GM23338 (cell line): ENCODE measurements at places on chromosomes 5 and 9.
A peak's percentile ranks its signal among the peaks of the same experiment; 100 is the strongest.

DNA sequence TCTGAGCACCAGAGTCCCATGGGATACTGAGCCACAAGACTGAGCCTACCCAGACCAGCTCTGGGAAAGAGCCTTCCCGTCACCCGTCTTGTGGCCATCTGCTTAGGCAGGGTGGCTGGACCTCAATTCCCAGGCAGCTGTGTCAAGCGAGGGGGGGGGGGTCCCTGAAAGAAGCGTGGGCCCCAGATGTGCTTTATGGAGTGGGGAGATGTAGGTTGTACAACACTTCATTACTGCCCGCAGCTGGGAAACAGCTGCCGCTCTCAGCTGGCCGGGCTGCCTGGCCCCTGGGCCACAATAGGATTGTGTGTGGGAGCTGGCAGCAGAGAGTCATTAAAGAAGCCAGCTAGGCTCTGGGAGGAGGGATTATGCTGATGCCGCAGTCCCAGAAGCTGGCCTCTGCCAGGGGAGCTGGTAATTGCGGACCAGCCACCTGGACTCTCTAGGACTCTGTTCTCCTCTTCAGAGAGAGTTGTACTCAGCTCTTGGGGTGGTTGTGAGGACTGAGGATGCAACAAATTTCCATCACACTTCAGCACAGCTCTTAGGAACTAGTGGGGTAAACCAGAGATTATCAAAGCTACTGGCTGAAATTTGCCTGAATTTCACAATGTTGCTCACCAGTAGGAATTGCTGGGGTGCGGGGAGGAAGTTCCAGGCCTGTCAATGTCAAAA is 145.4 kb downstream of the GADD45G start:
- DNase-seq, result peak; percentile 7

DNA sequence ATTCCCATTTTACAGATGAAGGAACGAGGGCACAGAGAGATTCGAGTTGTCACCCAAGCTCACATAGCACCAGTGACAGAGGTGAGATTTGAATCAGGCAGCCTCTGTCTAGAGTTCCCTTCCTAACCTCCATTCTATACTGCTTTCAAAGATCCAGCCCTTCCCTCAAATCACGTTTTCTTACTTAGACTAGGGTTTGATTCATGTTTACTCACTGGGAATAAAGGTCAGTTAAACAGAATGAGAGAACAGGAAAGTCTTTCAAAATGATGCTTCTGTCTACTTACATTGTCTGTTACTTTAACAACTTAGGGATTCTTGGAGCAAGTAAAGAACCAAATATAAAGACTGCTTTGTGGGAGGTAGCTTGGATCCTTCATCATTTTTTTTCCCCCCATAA is 40.0 kb downstream of the ZFAND5 start:
- no peak for DNase-seq

GRCh38 chr9:108269371-108269770 is 586.4 kb downstream of the ACTL7B start:
- no peak for DNase-seq

DNA sequence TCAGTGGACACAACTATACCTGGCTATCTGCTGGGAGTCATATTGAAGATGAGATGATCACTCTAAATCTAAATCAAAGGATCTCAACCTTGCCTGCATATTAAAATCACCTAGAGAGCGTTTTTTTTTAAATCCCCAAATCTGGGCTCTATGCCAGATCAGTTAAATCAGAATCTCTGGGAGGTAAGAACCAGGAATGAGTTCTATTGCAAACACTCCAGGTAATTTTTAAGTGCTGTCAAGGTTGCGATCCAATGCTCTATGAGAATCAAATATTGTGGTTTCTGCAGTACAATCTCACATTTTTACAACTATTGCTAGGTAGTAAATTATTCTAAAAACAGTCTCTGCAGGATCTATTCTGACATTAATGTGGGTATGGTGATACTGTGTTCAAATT is 202.3 kb upstream of the OR13F1 start:
- DNase-seq, result no peak

DNA sequence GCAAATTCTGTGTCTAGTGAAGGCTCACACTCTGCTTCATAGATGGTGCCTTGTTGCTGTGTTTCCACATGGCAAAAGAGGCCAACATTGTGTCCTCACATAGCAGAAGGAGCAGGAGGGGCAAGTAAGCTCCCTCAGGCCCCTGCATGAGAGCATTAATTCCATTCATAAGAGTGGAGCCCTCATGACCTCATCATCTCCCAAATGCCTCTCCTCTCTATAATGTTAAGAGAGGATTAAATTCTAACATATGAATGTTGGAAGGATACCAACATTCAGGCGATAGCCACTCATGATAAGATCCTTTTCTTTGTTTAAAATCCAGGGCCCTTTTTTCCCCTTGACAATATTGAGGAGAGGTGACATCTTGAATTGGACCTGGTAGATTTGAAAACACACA is 35.2 kb upstream of the PAM start:
- no peak for DNase-seq

DNA sequence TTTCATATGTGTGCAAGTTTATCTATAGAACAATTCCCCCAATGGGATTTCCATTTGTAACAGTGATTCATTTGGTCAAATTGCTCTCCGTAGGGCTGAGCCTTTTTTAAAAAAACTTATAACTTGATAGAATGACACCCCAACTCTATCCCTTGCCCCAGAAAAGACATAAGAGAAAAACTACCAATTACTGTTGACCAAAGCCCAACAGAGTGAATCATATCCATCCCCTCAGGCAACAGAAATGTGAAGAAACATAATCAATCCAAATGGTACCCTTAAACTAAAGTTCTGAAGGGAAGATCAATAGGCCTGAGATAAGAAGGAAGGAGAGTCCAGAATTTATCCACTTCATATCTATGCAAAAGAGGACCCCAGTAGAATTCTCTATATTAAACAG is 17.8 kb downstream of the TICAM2 start:
- no peak for DNase-seq

DNA sequence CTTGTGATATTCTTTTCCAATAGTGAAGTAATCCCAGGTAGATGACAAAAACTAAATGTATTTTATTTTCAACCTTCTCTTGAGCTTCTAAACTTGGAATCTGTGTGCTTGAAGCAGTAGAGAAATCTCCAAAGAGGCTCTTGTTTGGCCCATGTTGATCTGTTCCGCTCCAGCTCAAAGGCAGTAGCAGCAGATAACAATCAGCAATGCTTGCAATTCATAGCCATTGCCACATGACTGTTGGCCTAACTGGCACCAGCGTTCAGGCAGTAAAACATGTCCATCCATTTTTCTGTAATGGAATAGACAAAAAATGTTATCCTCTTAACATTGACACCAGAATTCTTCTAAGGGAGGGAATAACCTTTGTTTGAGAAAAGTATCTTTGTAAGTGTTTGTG is 270.7 kb upstream of the MSX2 start:
- no peak for DNase-seq

- no peak for DNase-seq
Measured at GRCh38 chr5:151110992-151111391, 30.2 kb upstream of the TNIP1 start.

DNA sequence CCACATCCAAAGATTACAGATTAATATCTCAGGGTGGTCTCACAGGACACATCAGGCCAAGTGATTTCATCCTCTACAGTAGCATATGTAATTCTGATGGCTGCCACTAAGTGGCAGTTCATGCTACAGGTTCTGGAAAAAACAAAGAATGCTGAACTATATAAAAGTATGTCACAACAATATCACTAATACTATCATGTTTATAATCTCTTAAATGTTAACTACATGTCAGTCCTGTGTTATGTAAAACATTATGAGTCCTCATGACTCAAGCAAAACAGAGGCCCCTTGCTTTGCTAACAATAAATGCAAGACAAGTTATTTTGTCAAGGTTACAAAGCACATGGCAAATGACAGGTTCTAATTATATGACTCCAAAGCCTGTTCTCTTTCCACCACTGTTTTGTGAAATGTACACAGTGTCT is 233.2 kb downstream of the FBXL17 start:
- DNase-seq, result peak; percentile 55

- DNase-seq, result no peak
Measured at GRCh38 chr5:18457255-18457654, 823.0 kb downstream of the TAF11L14 start.

- peak; percentile 31 for DNase-seq
Measured at GRCh38 chr9:87290241-87291052, 207.2 kb upstream of the DAPK1 start.

DNA sequence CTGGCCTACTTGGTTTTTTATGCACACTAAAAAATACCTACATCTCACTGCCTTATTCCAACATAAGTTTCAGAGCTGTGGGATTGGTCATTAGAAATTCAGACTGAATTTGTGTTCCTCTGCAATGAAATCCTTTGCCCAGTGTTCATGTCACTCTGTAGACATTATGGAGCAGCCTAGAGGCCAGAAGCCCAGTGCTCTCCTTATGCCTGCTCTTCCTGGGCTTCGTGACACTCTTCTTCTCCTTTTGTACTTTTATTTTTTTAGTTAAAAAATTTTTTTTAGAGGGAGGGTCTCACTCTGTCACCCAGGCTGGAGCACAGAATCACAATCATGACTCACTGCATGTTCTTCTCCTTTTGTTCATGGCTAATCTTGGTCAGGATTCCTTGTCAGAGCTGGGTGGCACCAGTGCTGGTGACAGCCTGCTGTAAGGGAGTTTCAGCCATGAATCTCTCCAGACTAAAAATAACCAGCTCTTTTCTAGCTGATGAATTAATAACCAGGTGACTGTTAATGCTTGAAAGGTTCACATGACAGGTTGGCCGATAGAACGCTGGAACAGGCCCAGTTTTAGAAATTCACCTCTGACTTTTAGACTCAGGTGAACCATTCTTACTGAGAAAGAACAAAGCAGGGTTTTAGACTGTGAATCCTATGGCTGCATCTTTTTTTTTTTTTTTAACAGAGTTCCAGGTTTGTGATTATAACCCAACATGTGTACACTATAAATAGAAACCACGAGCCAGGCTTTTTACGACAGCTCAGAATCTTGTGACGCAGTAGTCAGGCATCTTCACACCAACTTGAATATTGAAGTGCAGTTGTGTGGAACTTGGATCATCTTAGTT is 34.1 kb upstream of the C5orf47 start:
- DNase-seq, result no peak

DNA sequence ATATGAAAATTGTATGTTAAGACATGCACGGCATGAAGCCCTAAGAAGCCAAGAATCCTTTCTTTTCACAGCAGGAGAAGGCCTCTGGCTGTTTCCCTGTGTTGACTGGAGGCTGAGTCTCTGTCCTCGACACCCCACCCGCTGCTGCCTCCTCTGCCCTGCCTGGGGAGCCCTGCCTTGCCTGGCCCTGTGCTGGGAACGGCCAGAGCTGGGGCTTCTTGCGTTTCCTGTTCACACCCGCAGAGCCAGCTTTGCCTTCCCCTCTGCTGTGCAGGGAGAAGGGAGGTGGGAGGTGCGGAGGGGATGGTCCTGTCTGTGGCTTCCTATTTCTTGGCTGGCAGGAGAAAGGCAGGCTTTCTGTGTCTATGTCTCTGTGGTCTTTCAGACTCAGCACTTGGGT is 6.9 kb upstream of the GMCL2 start:
- DNase-seq, result no peak

DNA sequence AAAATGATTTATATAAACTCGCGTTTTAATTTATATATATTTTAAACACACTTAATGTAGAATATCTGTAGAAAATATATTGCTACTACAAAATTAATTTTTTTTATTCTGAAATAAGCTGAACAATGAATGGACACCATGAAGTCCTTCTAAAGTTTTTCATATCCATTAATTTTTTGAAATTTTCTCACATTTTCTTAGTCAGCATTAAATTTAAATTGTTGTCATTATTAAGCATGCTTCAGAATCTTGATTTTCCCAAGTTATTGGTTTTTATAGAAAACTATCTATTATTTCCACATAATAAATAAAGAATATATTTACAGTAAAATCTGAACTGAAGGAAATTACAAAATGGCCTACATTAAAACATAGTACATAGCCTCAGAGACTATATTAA is 1314.9 kb upstream of the CDH6 start:
- DNase-seq, result no peak

DNA sequence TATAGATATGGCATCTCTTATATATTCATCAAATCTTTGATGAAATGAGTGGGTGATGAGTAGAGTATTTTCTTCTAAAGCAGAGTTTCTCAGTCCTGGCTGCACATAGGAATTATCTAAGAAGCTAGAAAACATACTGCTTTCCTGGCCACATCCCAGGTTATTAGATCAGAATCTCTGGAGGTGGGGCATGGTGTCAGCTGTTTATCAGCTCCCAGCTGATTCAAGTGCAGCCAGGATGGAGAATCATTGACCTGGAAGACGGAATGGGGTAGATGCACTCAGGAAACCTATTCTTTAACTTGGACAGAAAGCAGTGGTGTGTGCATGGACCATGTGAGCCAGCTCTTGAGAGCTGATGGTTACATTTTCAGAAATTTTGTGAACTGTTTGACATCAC is 108.1 kb upstream of the IL6ST start:
- no peak for DNase-seq

- no peak for DNase-seq
Measured at GRCh38 chr9:110619831-110620230, 40.3 kb upstream of the SVEP1 start.

DNA sequence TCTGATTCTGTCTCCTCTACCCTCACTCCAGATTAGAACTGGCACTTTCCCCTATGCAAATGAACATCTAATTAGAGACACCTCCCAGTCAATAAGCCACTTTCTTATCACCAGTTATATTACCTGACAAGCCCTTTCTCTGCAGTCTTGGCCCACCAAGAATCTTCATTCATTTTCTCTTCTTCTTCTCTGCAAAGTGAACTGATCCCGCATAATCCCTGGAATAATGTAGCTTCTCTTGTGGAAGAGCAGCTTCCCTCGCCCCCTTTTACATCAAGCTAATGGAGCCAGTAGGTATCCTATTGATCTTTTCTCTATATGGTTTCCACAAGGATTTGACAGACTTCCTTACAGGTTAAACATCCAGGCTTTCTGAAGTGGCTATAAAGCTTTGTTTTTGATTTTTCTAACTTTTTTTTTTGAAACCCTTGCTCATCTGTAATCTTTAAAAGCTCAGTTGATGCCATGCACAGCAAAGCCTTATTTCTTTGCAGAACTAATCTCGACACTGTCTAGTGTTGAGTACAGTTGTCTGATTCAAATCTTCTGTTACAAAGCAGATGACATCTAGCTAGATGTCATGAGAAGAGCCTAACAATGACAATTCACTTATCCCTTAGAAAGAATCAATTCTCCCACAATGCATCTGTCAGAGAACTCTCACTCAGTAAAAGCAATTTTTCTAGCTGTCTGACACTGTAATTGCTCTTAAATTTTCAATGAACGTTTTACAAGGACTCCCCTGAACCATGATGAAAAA is 281.4 kb downstream of the ISL1 start:
- no peak for DNase-seq

GRCh38 chr5:137191179-137191578 is 307.9 kb downstream of the SPOCK1 start:
- no peak for DNase-seq
